ENCODE measurements at places on chromosomes 4 and X.

DNA sequence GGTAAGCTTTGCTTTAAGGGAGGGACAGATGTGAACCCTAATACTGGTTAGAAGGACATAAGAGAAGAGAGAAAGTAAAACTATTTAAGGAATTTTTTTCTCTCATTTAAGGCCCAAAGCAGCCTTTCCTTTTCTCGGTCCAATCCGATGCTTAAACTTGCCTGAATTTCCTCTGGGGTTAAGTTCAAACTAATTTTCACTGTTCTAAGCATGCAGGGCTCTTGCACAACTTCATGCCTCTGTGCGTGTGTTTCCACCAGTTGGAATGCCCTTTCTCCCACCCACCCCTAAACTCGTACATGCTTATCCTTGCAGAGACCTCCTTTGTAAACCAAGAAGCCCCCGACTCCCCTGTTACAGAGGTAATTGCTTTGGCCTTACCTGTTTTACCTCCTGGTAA is 204.7 kb downstream of the CBR4 start:
- DNase-seq: no peak

- no peak for DNase-seq
Measured at GRCh38 chr4:164485136-164485535, 268.8 kb upstream of the SMIM31 start.

GRCh38 chrX:14529290-14529989 is at the start of gene GLRA2:
Gene GLRA2 (plus strand): TSS chrX:14529536. CDS start chrX:14530058, 522 bp downstream.
- no peak for DNase-seq

- no peak for DNase-seq
Measured at GRCh38 chr4:122331195-122331594, 47.6 kb upstream of the ADAD1 start.

GRCh38 chrX:48908600-48908999 is 2.8 kb downstream of the SLC35A2 start:
- no peak for DNase-seq

DNA sequence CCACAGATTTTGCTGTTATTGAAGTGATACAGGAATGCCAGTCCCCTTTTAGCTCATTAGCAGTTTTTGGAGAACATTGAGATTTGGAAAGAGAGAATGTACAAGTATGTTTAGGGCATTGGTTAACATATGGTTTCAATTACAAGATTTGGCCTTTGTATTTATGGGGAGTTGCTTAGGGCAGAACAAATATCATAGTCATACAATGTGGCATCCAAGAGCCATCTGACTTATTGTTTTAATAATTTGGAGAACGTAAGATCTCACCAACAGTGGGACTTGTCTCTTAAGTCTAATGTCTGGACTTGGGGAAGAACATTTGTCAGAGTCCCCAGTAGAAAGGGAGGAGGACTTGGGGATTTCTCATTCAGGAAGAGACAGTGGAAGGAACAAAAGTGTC is 166.1 kb downstream of the STK32B start:
- DNase-seq: no peak
